GM23338 (cell line): ENCODE measurements at places on chromosomes 2 and 18. TPM values are rescaled to one million over a fixed set of nuclear protein-coding genes. Genes with fewer than 3 reads are reported as not detected.
A peak's percentile ranks its signal among the peaks of the same experiment; 100 is the strongest.

GRCh38 chr2:152518034-152518433 lies 183.1 kb downstream of the FMNL2 start:
- H3K4me1 ChIP-seq: no peaks in the 10 kb centered on the region
- no peak overlapping the region for H3K27ac ChIP-seq
- H3K36me3 ChIP-seq: no peaks in the 10 kb centered on the region
- H3K4me3 ChIP-seq: no peak overlapping the region
- DNase-seq: no peak
- no peaks in the 10 kb centered on the region for H3K27me3 ChIP-seq

DNA sequence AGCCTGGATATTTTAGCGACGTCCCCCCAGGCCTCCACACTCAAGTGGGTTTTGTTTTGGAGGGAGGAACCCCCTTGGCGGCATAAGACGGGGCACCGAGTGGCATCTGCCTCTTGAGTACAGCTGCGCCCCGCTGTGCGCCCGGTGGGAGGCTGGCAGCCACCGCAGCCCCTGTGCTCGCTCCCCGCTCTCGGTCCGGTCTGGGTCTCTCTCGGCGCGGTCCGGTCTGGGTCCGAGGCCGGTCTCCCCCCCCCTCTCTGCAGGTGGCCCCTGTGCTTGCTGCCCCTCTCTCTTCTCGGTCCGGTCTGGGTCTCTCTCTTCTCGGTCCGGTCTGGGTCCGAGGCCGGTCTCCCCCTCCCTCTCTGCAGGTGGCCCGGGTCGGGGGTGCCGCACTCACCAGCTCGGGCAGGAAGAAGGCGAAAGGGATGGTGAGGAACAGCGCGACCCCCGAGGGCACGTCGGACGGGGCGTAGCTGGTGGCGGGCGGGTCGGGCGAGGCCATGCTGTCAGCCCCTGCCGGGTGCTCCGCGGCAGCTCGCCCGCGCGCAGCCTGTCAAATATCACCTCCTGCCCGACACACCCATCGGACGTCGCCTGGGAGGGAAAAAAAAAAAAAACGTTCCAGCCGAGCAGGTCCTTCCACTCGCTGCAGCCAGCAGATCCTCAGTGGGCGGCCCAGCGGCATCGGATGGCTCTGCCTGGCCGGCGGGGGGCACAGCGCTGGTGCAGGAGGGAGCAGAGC lies at the start of gene MALL:
Gene MALL, minus strand, starts transcription at position 532 of the 742 bp plus-strand sequence. Its CDS starts 30 bp downstream, at position 502.
- H3K4me3 ChIP-seq: peak within 1 kb of the TSS; percentile 70
- H3K36me3 ChIP-seq: no peaks in the 10 kb centered on the region
- peak; percentile 56 for DNase-seq
- no peaks in the 10 kb centered on the region for H3K4me1 ChIP-seq
- peaks cover 42% of the 10 kb centered on the region for H3K27me3 ChIP-seq

The KYNU gene
- total RNA-seq: 0.03 and 0.50 TPM in 2 replicates

The DGUOK gene
- 57.2 and 68.4 TPM in 2 replicates for total RNA-seq

DNA sequence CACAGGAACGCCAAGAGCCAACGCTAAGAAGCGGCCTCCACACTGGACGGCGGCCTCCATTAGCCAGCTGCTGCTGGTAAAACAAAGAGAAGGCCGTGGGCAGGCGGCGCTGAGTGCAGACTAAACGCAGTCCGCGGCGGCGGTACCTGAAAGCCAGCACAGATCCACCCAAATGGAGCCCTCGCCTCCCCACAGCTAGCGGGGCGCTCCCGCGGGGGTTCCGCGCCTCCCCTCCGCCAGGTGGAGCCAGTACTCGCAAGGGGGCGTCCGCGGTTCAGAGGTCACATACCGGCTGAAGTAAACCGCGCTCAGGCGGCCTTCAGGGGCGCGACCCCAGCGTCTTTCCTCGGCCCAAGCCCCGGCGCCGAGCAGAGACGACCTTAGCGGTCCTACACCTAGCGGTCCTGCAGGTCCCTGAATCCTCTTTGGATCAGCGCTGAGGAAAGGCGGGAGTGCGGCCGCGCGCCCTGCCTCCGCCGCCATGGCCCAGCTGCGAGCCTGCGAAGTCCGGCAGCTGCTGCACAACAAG lies 293.1 kb upstream of the ERBB4 start:
- H3K36me3 ChIP-seq: no peaks in the 10 kb centered on the region
- DNase-seq: no peak
- H3K4me3 ChIP-seq: no peak overlapping the region
- no peak overlapping the region for H3K27ac ChIP-seq
- no peaks in the 10 kb centered on the region for H3K4me1 ChIP-seq
- no peaks in the 10 kb centered on the region for H3K27me3 ChIP-seq

DNA sequence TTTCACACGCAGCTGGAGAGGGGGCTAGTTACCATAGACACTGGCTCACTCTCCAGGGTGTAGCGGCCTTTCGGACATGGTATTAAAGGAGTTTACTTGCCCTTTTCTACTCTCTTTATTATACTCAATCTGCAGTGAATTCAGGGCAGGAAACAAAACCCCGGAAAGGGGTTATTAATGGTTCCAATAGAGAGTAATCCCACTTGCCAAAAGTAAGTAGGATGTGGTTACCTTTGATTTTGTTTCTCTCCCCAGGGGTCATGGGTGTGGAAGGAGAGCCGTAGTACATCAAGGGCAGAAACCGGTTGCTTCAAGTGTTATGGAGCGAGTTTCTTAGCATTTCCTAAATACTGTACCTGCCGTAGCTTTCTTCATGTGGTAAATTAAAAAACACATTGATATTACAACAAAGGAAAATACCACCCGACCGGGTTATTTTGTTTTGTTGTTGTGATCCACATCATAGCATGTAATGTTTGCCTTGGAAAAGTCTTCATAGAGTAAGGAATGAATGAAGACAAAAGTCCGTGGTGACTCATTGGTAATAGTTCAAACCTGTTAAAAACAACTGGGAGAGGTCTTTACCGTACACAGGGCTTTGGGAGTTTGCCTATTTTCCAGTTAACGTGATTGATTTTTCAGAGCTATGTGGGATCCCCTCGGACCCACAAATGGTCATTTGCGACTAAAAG lies 71.5 kb downstream of the SLC4A3 start:
- DNase-seq: peak; percentile 36
- H3K4me3 ChIP-seq: 0 out of 2 replicates have a peak overlapping the region, but pooled peaks have one; percentile 4
- H3K36me3 ChIP-seq: no peaks in the 10 kb centered on the region
- H3K27me3 ChIP-seq: no peaks in the 10 kb centered on the region
- H3K4me1 ChIP-seq: peaks cover 41% of the 10 kb centered on the region
- no peak overlapping the region for H3K27ac ChIP-seq

GRCh38 chr2:149611100-149611820 lies 23.7 kb upstream of the MMADHC start:
- no peak overlapping the region for H3K4me3 ChIP-seq
- H3K27ac ChIP-seq: no peak overlapping the region
- peak; percentile 62 for DNase-seq
- H3K4me1 ChIP-seq: no peaks in the 10 kb centered on the region
- H3K36me3 ChIP-seq: no peaks in the 10 kb centered on the region

GRCh38 chr18:62863579-62864001 lies 148.2 kb downstream of the PHLPP1 start:
- no peak for DNase-seq
- H3K4me1 ChIP-seq: no peaks in the 10 kb centered on the region
- no peak overlapping the region for H3K27ac ChIP-seq
- no peak overlapping the region for H3K4me3 ChIP-seq

DNA sequence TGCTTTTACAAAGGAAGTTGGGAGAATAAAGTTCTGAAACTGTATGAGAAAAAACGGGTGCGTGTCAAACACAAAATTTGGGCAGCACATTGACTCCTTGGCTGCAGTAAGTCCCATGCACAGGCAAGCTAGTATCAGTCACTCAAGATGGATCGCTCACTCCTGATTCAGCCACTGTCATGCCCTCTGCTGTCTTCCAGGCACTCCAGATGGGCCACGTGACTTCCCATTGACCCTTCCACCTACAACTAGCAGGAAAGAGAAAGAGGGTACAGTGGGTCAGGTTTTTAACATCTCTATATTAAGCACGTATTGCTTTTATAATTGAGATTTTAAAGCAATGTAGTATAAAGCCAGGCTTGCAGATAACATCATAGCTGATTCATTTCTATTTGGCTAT lies 8.6 kb downstream of the ARHGEF33 start:
- H3K4me1 ChIP-seq: no peaks in the 10 kb centered on the region
- no peak overlapping the region for H3K27ac ChIP-seq
- no peak overlapping the region for H3K4me3 ChIP-seq
- H3K36me3 ChIP-seq: no peaks in the 10 kb centered on the region
- DNase-seq: no peak

DNA sequence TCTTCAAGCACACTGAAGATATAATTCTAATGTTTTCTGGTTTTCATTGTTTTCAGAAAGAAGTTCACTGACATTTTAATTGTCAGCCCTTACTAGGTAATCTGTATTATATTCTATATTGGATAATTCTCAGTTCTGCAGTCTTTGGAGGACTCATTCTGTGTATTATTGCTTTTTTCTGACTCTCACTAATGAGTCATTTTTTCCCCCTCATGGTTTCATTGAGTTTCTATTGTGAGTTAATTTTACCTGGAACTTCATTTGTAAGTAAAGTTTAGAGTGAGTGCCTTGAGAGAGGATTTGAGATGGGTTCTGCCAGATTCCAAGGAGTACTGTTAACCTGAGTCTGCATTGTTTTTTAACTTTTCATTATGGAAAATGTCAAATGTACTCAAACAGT lies 90.4 kb upstream of the LYPD1 start:
- no peak overlapping the region for H3K4me3 ChIP-seq
- no peak overlapping the region for H3K27ac ChIP-seq
- H3K27me3 ChIP-seq: no peaks in the 10 kb centered on the region
- H3K36me3 ChIP-seq: no peaks in the 10 kb centered on the region

DNA sequence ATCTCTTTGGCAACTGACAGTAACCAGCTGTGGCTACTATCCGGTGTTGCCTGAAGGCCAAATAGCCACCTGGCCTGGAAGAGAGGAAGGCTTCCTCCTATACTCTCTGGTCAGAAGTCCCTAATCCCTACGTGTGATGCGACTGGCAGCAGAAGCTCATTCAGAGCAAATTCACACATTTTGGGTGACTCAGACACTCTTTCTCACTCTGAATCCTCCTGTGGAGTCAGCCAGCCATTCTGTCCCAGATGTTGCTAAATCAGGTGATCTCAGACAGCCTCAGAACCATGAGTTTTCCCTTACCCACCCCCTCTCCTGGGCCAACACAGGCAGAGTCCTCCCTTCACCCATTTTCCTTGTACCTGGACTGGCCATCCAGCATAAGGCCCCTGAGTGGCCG lies 34.7 kb downstream of the CFAP53 start:
- DNase-seq: no peak
- H3K27me3 ChIP-seq: no peaks in the 10 kb centered on the region
- H3K36me3 ChIP-seq: no peaks in the 10 kb centered on the region
- no peaks in the 10 kb centered on the region; the same call in 1 of the 2 replicates for H3K4me1 ChIP-seq

GRCh38 chr2:223916181-223916920 lies 28.8 kb downstream of the WDFY1 start:
- H3K4me1 ChIP-seq: no peaks in the 10 kb centered on the region
- no peak for DNase-seq
- no peaks in the 10 kb centered on the region for H3K27me3 ChIP-seq
- H3K4me3 ChIP-seq: no peak overlapping the region
- peak overlapping the region; percentile 32; the same call in 1 of the 2 replicates for H3K27ac ChIP-seq

DNA sequence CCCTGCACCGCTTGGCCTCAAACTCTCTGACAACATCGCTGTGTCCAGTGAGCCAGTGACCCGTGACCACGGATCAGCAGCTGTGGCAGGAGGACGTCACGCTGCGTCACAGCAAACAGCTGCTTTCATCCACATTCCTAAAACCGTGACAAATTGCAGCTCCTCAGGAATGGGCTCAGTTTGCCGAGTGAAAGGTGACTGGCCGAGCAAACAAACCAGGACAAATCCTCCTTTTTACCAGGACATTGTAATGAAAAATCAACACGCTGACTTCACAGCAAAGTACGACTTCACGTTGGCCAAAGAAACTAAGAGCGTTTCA lies 57.6 kb downstream of the PXDN start:
- DNase-seq: no peak
- H3K27ac ChIP-seq: peak overlapping the region; percentile 72; the same call in 1 of the 2 replicates
- H3K27me3 ChIP-seq: no peaks in the 10 kb centered on the region

DNA sequence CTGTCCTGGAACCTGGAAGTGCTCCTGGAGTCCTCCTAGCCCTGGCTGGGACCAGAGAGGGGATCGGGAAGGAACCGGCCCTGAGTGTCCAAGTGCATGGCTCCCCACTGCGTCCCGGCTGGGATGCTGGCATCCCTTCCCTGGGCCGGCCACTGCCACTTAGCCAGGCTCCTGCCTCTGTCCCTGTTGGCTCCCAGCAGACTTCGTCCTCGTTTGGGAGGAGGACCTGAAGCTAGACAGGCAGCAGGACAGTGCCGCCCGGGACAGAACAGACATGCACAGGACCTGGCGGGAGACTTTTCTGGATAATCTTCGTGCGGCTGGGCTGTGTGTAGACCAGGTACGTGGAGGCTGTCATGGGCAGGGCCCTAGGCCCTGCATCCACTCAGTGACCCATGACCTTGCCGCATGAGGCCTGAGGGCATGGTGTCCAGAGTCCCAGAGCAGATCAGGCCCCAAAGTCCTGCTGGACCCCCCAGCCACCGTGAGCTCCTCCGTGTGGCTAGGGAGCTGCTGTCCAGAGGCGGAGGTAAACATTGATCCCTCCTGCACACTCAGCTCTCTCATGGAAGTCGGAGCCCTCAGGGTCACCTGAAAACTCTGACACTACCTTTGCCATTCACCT lies 7.1 kb downstream of the ANO7 start:
- H3K27me3 ChIP-seq: no peaks in the 10 kb centered on the region
- H3K4me1 ChIP-seq: no peaks in the 10 kb centered on the region
- no peaks in the 10 kb centered on the region for H3K36me3 ChIP-seq
- H3K27ac ChIP-seq: no peak overlapping the region
- H3K4me3 ChIP-seq: no peak overlapping the region

DNA sequence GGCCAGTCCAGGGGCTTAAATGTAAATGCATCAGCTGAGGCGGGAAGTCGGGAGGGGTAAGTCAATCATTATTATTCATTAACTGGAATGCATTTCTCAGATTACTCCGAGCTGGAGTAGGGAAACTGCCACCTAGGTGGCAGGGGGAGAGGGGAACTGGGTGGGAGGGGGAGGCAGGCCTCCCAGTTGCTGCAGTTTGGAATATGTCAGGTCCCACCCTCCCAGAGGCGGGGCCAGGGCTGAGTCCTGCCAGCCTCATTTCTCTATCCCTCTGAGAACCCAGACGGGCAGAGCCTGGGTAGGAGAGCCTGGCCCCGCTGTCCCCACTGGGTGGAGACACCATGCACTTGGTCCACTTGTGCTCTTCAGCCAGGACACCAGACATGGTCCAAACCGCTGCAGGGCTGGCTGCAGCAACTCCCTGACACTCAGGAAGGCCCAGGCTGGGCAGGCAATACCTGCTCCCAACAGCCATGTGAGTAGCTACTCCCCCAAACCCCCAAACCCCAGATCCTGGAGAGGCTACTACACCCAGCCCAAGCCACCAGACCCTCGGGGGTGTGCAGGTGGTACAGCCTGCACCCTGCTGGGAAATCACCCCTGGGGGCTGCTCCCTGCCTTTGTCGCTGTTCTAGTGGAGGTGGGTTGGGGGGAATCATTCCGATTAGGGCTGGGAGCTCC lies at the start of gene GPBAR1:
Gene GPBAR1, plus strand, starts transcription at position 274 of the 681 bp plus-strand sequence. CDS start 1,710 bp downstream, outside the sequence.
- no peaks in the 10 kb centered on the region for H3K27me3 ChIP-seq
- H3K36me3 ChIP-seq: peaks cover 3% of the 10 kb centered on the region; the same call in 1 of the 2 replicates
- peak; percentile 71 for DNase-seq
- peaks cover 29% of the 10 kb centered on the region for H3K4me1 ChIP-seq
- H3K27ac ChIP-seq: peak within 1 kb of the TSS; percentile 83

- H3K4me3 ChIP-seq: no peak overlapping the region
- no peaks in the 10 kb centered on the region for H3K27me3 ChIP-seq
- H3K36me3 ChIP-seq: peaks cover 29% of the 10 kb centered on the region
- no peak overlapping the region for H3K27ac ChIP-seq
- peak; percentile 83 for DNase-seq
- peaks cover 17% of the 10 kb centered on the region for H3K4me1 ChIP-seq
Observed at GRCh38 chr2:95115418-95115817, 6.2 kb downstream of the MRPS5 start.
